CD4-positive, alpha-beta T cell treated with Interleukin-15 for 4 hours (primary cell): ENCODE measurements at places on chromosomes 11 and 22.

DNA sequence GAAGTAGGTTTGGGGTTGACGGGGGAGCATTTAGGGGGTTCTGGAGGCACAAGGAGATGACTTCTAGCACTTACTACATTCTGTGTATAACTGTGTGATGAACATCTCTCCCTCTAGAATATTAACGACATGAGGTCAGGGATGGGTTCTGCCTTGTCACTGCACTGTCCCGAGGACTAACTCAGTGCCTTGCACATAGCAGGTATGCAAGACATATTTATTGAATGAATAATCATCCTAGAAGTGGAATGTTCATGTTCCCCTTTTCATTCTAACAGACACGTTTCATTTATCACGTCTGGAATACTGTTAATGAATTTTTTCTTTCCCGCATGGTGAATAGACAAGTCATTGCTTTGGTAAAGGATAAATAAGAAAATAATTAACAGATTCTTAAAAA is 12.6 kb downstream of the SYT13 start:
- DNase-seq, result no peak

GRCh38 chr11:70423523-70424505 is 25.5 kb downstream of the CTTN start:
- peak; percentile 17 for DNase-seq

GRCh38 chr11:8332196-8332595 is 68.5 kb upstream of the LMO1 start:
- no peak for DNase-seq

DNA sequence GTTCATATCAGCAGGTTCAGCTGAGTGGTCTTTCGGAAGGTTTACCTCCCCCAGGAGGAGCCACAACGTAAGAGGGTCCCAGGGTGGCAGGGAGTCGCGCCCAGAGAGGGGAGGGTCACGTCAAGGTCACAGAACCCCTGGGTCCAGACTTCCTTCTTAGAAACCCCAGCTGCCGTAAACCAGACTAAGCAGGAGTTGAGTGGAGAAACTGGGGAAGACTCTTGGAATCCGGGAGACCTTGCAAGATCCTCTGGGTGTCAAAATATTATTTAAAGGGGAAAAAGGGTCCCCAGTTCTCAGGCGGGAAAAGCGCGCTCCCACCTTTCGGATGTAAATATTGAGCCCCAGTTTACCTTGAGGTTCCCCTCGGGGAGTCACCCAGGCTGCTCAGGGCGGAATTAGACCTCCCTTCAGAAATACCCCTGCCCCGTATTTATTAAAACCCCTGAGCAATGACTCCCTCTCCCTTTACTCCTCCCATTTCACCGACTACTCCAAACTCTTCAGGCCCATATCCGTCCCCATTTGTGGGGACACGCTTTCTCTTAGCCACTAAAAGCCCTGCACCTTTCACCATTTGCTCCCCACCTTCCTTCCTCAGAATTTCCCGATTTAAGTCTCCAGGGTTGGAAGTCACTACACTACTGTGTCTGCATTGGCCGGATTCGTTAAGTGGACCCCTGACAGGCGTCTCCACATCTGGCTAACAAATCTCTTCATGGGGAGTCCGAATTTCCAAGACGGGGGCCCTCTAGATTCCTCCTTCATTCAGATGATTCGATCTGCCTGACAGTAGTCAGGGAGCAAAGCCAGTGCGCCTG is 4.2 kb downstream of the SLC17A6 start:
- DNase-seq, result no peak
